ENCODE measurements at places on chromosomes 2 and 18. TPM values are rescaled to one million over a fixed set of nuclear protein-coding genes. Genes with fewer than 3 reads are reported as not detected.

DNA sequence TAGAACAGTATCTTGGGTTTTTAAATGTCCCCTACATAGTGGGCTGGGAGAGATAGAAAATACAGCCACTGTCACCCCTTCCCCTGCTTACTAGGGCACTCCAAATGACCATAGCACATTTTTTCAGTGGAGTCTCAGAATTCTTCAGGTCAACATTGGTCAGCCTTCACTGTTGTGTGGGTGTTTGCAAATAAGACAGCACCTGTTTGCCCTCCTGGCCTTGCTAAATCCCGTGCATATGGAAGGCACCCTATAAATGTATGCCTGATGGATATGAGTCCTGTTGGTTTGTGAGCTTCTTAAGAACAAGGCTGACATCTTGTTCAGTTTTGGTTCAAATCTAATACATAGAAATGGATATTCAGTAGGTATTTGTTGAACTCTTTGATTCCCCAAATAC is 12.5 kb downstream of the ITGA6 start:
- H3K27ac ChIP-seq = peak overlapping the region; percentile 29
- no peak for DNase-seq
- peaks cover 7% of the 10 kb centered on the region for H3K36me3 ChIP-seq
- no peaks in the 10 kb centered on the region for H3K27me3 ChIP-seq

GRCh38 chr2:106566050-106566449 is 78.9 kb downstream of the CD8B2 start:
- H3K27me3 ChIP-seq = no peaks in the 10 kb centered on the region
- no peaks in the 10 kb centered on the region for H3K36me3 ChIP-seq
- H3K27ac ChIP-seq = no peak overlapping the region
- no peak overlapping the region for H3K4me3 ChIP-seq
- no peak for DNase-seq

DNA sequence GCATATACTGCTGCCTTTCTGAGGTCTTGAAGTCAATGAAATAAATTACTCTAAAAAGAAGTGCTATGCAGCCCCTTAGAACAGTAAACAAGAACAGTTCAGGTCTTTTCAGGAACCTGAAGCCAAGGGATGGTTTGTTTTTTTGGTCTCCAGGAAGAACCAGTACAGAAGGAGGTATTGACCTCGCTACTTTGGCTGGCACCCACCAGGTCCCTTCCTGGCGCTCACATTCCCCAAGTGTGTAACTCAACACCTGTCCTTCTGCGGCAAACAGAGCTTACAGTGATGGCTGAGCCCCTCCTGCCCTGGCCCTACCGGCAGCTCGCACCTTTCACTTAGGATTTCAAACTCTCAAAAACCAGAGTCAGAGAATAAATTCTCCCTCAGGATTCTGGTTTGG is 51.9 kb downstream of the SETBP1 start:
- no peaks in the 10 kb centered on the region for H3K36me3 ChIP-seq
- peaks cover 19% of the 10 kb centered on the region for H3K4me1 ChIP-seq
- H3K27me3 ChIP-seq = no peaks in the 10 kb centered on the region

GRCh38 chr2:75833386-75833785 is 122.7 kb upstream of the GCFC2 start:
- H3K27me3 ChIP-seq = no peaks in the 10 kb centered on the region
- H3K4me3 ChIP-seq = no peak overlapping the region
- H3K4me1 ChIP-seq = no peaks in the 10 kb centered on the region
- no peak for DNase-seq
- H3K27ac ChIP-seq = no peak overlapping the region

- DNase-seq = no peak
- H3K4me3 ChIP-seq = no peak overlapping the region
- peaks cover 3% of the 10 kb centered on the region for H3K4me1 ChIP-seq
- H3K27ac ChIP-seq = no peak overlapping the region
- H3K27me3 ChIP-seq = no peaks in the 10 kb centered on the region
Measured at GRCh38 chr2:127080938-127081755, 25.8 kb downstream of the BIN1 start.

GRCh38 chr2:168583710-168584521 is 127.8 kb downstream of the CERS6 start:
- peaks cover 20% of the 10 kb centered on the region for H3K4me1 ChIP-seq
- no peak for DNase-seq
- peak overlapping the region; percentile 7 for H3K27ac ChIP-seq
- H3K4me3 ChIP-seq = no peak overlapping the region

- H3K27me3 ChIP-seq = peaks cover 21% of the 10 kb centered on the region
- H3K36me3 ChIP-seq = no peaks in the 10 kb centered on the region
- peak overlapping the region; percentile 3 for H3K4me3 ChIP-seq
- H3K4me1 ChIP-seq = peaks cover 46% of the 10 kb centered on the region
- no peak for DNase-seq
Measured at GRCh38 chr2:70895998-70896764, 39.5 kb upstream of the ATP6V1B1 start.

- no peak overlapping the region for H3K4me3 ChIP-seq
- H3K27me3 ChIP-seq = no peaks in the 10 kb centered on the region
- H3K27ac ChIP-seq = no peak overlapping the region
- H3K4me1 ChIP-seq = no peaks in the 10 kb centered on the region
- peaks cover 96% of the 10 kb centered on the region for H3K36me3 ChIP-seq
- DNase-seq = no peak
Measured at GRCh38 chr18:23553887-23554286, 32.4 kb downstream of the NPC1 start.

DNA sequence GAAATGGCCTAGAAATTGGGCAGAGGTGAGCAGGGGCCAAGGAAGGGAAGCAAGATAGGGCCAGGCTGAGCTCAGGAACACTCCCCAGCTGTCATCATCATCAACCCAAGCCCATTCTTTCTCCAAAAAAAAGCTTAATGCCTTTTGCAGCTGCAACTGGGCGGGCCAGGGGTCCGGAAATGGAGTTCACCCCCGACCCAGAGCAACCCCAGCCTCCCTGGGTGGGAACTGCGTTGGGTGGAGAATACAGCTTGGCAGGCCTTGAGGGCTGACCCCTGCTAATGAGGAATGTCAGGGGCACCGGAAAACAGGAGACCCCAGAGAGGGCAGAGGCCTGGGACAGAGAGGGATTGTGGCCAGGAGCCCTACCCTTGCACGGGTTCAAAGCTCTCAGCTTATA is 64.8 kb downstream of the TNS1 start:
- no peaks in the 10 kb centered on the region for H3K36me3 ChIP-seq
- no peaks in the 10 kb centered on the region for H3K27me3 ChIP-seq
- peak; percentile 69 for DNase-seq
- peak overlapping the region; percentile 94 for H3K27ac ChIP-seq
- peaks cover 92% of the 10 kb centered on the region for H3K4me1 ChIP-seq
- peak overlapping the region; percentile 54 for H3K4me3 ChIP-seq

GRCh38 chr2:15243762-15244161 is 317.4 kb downstream of the NBAS start:
- DNase-seq = no peak
- no peaks in the 10 kb centered on the region for H3K4me1 ChIP-seq
- no peak overlapping the region for H3K4me3 ChIP-seq
- H3K27me3 ChIP-seq = no peaks in the 10 kb centered on the region

GRCh38 chr18:45962866-45963265 is 4.3 kb downstream of the EPG5 start:
- peaks cover 28% of the 10 kb centered on the region for H3K36me3 ChIP-seq
- H3K27ac ChIP-seq = no peak overlapping the region
- H3K27me3 ChIP-seq = no peaks in the 10 kb centered on the region
- peaks cover 27% of the 10 kb centered on the region for H3K4me1 ChIP-seq
- no peak overlapping the region for H3K4me3 ChIP-seq

- no peaks in the 10 kb centered on the region for H3K4me1 ChIP-seq
- H3K27ac ChIP-seq = no peak overlapping the region
- H3K36me3 ChIP-seq = no peaks in the 10 kb centered on the region
- H3K4me3 ChIP-seq = no peak overlapping the region
- DNase-seq = no peak
Measured at GRCh38 chr2:204586444-204587180, 41.3 kb downstream of the PARD3B start.

- no peaks in the 10 kb centered on the region for H3K4me1 ChIP-seq
- H3K36me3 ChIP-seq = no peaks in the 10 kb centered on the region
- H3K27ac ChIP-seq = no peak overlapping the region
- no peaks in the 10 kb centered on the region for H3K27me3 ChIP-seq
- DNase-seq = no peak
Measured at GRCh38 chr18:26290385-26290784, 64.1 kb downstream of the TAF4B start.

- H3K4me3 ChIP-seq = no peak overlapping the region
- no peaks in the 10 kb centered on the region for H3K27me3 ChIP-seq
- no peak for DNase-seq
Measured at GRCh38 chr2:33509908-33510585, 33.6 kb downstream of the RASGRP3 start.

Gene NFU1
- 118 TPM for total RNA-seq

Gene RAMP1
- total RNA-seq = 428 TPM

Gene MARCHF4
- not detected for total RNA-seq

Gene SLC25A12
- total RNA-seq = 109 TPM

Gene SP110
- total RNA-seq = 10.7 TPM

Gene SS18
- 36.2 TPM for total RNA-seq

Gene GALR1
- not detected for total RNA-seq

Gene DYNAP
- not detected for total RNA-seq

Gene DDX1
- total RNA-seq = 129 TPM

Gene SKA1
- total RNA-seq = 0.53 TPM

Gene PDCD1
- 1.3 TPM for total RNA-seq

Gene SPDYA
- total RNA-seq = 0.45 TPM

Gene CHST9
- 1.0 TPM for total RNA-seq
